ENCODE measurements at places on chromosomes 5 and 9.

GRCh38 chr9:98372077-98372836, 116.8 kb upstream of the TBC1D2 start:
- DNase-seq = no peak

DNA sequence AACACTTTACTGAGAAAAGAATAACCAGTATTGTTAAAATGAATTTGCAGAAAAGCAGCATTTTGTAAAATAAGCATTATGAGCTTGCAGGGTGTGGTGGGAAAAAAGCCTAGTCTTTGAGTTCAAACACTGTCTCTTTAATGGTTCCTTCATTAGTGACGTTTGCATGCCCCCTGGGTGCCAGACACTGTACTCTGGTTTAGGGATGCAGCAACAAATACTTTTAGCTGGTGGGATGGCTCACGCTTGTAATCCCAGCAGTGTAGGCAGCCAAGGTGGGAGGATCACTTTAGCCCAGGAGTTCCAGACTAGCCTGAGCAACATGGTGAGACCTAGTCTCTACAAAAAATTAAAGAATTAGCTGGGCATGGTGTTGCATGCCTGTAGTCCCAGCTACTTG, 62.3 kb downstream of the MAST4 start:
- DNase-seq = no peak

GRCh38 chr9:82105729-82106128, 117.2 kb downstream of the SPATA31D1 start:
- DNase-seq = no peak

DNA sequence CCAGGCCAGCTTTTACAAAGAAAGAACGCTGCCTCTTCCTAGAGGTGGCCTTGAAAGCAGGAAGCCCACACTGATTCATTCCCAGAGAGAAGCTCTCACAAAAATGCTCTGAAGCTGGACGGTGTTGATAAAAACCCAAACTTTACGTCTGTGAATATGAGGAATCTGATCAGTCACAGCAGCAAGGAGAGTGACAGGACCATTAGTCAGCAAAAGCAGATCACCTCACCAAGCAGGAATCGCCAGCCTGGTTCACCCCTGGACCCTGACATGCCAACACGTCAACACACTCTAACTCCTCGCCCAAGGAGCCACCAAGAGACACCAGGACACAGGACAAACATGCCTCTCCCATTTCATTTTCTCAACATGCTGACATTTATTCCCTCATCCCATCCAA, 70.6 kb upstream of the ZNF622 start:
- peak; percentile 30 for DNase-seq

DNA sequence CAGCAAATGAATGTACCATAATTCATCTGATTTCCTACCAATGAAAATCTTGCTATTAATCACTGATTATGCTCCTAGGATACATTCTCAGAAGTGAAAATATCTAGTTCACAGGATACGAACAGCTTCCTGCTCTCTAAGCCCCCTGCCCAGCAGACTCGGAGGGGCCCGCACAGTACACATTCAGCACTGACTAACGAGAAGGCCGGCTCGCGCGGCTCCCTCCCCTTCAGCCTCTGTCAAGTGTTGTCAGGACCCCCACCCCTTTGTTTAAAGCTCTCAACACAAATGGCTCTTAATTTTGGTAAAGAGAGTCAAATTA, 82.0 kb downstream of the PRRT1B start:
- DNase-seq = no peak

GRCh38 chr5:133939668-133940067, 28.8 kb downstream of the C5orf15 start:
- no peak for DNase-seq

GRCh38 chr5:3107156-3107611, 355.7 kb upstream of the IRX2 start:
- no peak for DNase-seq

GRCh38 chr9:132879457-132880323, 992 bp downstream of the SPACA9 start:
- no peak for DNase-seq

GRCh38 chr9:98120476-98120875, 1.5 kb upstream of the TRIM14 start:
- DNase-seq = no peak

DNA sequence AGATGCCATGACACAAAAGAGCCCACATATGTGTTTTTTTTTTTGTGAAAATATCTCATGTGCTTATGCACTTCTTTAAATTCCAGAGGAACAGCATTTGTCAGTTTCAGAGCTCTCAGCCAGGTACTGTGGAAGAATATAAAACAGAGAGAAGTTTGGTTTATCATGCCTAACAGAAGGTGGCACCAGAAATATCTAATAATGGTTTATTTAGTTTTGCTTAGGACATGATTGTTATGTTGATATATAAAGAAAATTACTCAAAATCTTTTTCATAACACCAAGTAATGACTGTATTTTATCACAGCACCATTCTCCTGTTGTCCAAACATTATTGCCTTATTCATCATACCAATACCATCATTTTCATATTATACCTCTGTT, 455.6 kb upstream of the ACTBL2 start:
- DNase-seq = no peak

GRCh38 chr5:173099461-173099860, 43.3 kb downstream of the CREBRF start:
- no peak for DNase-seq

Measured in HS-27A (cell line).